Umbilical cord (tissue), 2 donors: ENCODE measurements at places on chromosomes 7 and 10. TPM values are rescaled to one million over a fixed set of nuclear protein-coding genes. Genes with fewer than 3 reads are reported as not detected.

The JCAD gene
- total RNA-seq, result 71.0 TPM

The UPK3B gene
- total RNA-seq, result not detected

The CHN2 gene
- total RNA-seq, result 20.2 TPM

The SPDYE8 gene
- 0.48 TPM for total RNA-seq

The FKBP9 gene
- total RNA-seq, result 209 TPM

The UCMA gene
- 3.9 TPM for total RNA-seq
